Muscle of back (tissue), 13 donors: ENCODE measurements at places on chromosomes 2 and 18.

DNA sequence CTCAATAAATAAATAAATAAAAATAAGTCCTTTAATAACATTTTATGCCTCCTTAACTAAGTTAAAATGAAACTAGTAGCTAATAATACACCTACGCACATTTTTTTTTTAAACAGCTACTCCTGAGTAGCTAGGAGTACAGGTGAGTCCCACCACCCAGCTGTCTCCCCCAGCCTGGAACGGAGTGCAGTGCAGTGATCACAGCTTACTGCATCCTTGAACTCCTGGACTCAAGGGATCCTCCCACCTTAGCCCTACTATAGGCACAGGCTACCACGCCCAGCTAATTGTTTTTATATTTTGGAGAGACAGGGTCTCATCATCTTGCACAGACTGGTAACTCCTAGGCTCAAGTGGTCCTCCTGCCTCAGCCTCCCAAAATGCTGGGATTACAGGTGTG is 28.4 kb downstream of the YWHAQ start:
- DNase-seq, result no peak

DNA sequence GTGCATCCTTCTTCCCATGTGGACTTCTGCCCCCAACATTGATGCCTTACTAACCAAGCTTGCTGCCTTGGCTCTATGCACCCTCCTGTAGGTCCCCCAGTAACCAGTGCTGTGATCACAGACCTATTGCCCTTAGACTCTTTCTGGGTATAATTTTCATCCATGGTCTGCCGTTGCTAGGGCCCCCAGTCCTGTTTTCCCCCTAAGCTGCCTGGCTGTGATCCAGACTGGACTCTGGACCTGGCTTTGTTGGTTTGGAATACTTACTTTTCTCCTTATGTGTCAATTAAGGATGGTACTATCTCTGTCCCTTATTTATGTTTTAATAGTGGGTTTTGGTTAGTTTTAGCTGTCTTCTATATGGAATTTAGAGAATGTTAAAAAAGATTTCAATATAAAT is 26.0 kb downstream of the ATP9B start:
- no peak for DNase-seq

- DNase-seq, result no peak
Measured at GRCh38 chr2:190717764-190718651, 69.1 kb downstream of the NAB1 start.

DNA sequence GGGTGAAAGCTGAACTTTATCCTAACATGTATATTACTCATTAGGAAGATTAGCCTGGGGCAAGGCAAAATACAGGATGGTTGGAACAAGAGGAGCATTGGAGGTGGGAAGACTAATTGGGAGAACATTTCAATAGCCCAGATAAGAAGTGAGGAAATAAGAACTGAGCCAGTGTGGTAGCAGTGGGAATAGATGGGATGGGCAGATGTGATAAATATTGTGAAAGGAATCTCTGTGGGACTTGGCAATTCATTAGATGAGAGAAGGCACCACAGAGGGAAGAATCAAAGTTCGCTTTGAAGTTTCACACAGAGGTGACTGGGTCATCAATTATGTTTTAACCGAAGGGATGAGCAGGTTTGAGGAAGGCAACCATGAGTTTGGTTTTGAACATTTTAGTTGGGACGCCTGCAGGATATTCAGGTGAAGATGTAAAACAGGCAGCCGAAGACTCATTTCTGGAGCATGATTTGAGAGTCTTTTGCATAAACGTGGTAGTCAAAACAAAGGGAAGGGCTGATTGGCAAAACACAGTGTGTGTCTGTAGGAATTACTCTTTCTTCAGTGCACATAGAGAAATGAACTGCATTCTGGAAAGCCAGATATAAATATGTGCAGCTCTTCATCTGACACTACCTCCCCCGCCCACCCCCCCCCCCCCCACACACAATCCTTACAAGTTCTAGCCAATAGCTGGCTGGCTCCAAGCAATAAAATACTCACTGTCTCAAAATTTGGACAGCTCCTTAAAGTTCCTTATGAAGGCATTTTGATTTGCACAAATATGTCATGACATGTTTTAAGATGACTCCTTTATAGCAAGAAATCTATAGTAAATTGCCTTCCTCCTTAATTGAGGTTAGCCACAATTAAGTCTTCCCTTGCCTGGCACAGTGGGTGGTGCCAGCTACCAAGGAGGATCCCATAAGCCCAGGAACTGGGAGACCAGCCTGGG is 1.9 kb upstream of the SLC1A4 start:
- peak; percentile 58 for DNase-seq

- DNase-seq, result no peak
Measured at GRCh38 chr18:23049698-23050373, 85.4 kb upstream of the CABLES1 start.

- DNase-seq, result no peak
Measured at GRCh38 chr2:239240414-239240881, 160.4 kb downstream of the HDAC4 start.

GRCh38 chr2:2796207-2796606 is 465.1 kb upstream of the MYT1L start:
- DNase-seq, result no peak

GRCh38 chr2:176682278-176682677 is 413.0 kb downstream of the MTX2 start:
- no peak for DNase-seq

DNA sequence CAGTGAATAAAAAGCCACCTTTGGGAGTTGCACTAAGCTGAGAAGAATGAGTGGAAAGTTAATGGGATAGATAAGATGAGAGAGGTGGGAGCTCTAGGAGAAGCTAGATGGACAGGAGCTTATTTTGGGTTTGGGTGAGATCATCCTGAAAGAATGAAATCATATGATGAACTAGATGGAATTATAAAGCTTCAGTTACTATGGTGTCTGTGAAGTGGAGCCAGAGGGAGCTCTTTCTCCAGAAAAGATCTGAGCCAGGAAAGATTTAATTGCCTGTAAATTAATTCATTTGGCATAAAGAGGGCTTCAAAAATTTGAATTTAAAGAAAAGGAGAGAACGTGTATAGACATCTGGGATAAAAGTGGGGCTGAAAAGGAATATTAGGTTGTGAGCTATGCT is 10.3 kb downstream of the DNAH6 start:
- DNase-seq, result no peak

GRCh38 chr2:42775810-42776209 is 11.9 kb upstream of the OXER1 start:
- DNase-seq, result no peak

DNA sequence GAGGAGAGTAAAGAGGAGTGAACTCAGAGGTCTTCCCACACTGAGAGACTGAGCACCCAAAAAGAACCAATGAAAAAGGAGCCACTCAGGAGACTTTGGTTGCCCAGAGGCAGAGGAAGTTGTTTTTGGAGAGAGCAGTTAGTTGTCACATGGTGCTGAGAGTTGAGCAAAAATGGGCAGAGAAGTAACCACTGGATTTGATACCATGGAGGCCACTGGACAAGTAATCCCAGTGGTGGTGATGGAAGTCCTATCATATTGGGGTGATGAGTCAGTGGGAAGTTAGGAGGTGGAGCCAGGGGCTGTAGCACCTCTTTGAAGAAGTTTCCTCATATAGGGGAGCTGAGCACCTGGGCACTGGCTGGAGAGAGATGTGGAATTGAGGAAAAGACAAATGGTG is 235.8 kb downstream of the TPGS2 start:
- no peak for DNase-seq

GRCh38 chr2:67451086-67451832 is 54.1 kb downstream of the ETAA1 start:
- peak; percentile 38 for DNase-seq

DNA sequence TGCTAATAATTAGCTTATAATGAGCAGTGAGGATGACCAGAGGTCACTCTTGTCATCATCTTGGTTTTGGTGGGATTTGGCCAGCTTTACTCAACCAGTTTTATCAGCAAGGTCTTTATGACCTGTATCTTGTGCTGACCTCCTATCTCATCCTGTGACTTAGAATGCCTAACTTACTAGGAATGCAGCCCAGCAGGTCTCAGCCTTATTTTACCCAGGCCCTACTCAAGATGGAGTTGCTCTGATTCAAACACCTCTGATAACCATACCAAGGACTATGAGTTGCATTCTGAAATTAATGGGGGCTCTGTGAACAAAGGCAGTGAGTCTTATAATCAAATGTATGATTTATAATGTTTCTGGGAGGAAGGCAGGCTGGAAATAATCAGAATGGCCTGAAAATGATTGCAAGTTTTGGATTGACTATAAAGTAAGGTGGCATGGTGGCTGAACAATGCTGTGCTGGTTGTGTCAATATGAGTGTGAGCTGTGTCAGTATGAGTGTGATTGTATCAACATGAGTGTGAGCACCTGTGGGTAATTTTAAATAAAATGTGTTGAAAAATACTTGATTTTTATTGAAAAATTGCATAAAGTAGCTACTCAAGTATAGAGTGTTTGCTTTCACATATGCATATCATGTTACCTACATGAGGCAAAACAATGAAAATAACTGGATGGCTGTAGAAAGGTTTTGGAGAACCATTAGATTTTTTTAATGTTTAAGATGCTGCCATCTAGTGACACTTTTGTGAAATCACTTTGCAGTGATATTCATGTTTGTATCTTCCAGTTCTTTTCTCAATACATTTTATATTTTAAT is 103.0 kb downstream of the KYNU start:
- peak; percentile 4 for DNase-seq

DNA sequence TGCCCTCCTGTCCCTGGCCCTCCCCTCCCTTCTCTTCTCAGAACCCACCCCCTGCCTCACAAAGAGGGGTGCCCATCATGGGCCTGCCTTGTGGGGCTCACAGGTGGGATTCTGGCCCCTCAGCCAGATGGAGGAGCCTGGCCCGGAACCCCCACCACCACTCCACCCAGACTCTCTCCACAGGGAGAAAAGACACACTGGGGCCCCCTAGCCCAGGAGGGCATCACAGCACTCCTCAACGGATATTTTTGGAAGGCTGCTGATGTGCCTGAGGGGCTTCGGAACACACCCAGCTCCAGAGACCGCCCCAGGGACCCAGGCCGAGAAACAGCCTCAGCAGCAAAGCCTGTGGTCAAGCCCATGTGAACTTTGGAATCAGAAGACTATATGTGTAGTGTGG is 9.9 kb downstream of the KCNIP3 start:
- no peak for DNase-seq

DNA sequence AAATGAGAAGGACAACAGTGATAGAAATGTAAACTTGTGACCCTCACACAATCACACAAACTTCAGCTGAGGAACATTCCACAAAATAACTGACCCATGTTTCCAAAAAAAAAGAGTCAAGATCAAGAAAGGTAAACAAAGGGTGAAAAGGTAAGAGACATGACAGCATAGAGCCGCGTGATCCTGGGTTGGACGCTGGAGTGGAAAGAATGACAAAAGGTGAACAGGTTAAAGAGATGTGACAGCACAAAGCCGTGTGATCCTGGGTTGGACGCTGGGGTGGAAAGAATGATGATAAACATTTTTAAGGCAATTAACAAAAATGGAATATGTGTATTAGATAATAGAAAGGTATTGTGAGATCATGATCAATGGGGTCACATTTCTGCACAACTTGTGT is 110.3 kb downstream of the SNTG2 start:
- DNase-seq, result no peak

GRCh38 chr18:33987206-33987605 is 237.5 kb downstream of the NOL4 start:
- DNase-seq, result no peak

GRCh38 chr2:95380280-95380679 is 22.2 kb upstream of the FAHD2A start:
- no peak for DNase-seq

GRCh38 chr2:67503066-67503795 is 106.1 kb downstream of the ETAA1 start:
- peak; percentile 59 for DNase-seq

DNA sequence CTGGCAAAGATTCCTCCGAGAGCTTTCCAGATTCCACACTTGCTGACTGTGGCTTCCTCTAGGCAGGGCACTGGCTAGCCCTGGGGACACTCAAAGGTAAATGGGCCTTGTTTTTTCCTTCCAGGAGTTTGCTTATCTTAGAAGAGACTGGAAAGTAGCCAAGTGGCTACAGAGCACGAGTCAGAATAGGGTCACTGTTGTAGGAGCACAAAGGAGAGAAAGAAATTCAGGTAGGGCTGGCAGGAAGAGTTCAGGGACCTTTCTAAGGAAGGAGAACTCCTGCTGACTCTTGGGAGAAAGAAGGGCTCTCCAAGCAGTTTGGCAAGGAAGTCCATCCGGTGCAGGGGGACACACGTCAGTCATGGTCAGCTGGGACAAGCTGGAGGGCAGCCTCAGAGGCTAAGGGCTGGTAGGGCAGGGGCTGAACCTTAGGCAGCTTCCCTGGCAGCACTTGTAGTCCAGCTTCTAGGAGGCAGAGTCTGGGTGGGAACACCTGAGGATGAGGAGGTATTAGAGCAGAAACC is 39.5 kb downstream of the NIFK start:
- no peak for DNase-seq

- no peak for DNase-seq
Measured at GRCh38 chr2:16218625-16219024, 278.3 kb downstream of the MYCN start.
